ENCODE measurements at places on chromosomes 3 and 15. TPM values are rescaled to one million over a fixed set of nuclear protein-coding genes. Genes with fewer than 3 reads are reported as not detected.

CACNA2D3 gene
- total RNA-seq = 0.18 TPM

CCR1 gene
- 0.28 TPM for total RNA-seq

CGNL1 gene
- 0.50 TPM for total RNA-seq

SLC22A14 gene
- total RNA-seq = not detected

RETNLB gene
- not detected for total RNA-seq

GOLGA6L10 gene
- 2.3 TPM for total RNA-seq

DNA sequence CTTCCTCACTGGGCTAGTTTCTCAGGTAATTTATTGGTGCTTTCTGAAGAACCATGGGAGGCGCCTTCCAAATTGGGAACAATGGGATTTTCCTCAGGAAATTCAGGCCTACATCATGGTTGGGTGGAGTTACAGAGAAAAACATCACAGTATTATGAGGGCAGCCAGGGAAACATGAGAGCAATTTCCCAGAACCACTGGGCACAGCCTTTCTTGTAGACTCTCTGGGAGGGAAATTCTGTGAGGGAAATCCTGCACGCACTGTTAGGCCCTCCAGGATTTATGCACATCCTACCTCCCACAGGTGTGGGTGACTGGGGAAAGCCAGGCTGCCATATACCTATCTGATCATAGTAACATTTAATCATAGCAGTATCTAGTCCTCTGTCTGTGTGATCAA, 13.2 kb downstream of the POPDC2 start:
- no peak for DNase-seq

DNA sequence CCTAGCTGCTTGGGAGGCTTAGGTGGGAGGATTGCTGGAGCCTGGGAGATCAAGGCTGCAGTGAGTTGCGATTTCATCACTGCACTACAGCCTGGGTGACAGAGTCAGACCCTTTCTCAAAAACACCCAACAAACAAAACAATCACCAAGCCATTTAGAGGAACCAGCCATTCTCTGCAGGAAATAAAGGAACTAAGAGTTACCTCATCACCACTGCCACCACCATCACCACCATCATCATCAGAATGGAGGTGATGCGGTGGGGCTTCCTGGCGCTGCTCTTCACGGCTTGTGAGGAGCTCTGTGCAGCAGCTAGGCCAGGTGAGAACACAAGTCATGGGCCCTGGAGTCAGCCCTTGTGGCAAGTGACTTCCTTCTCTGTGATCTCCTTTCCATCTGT, 37.7 kb upstream of the KLHL25 start:
- no peak for DNase-seq

DNA sequence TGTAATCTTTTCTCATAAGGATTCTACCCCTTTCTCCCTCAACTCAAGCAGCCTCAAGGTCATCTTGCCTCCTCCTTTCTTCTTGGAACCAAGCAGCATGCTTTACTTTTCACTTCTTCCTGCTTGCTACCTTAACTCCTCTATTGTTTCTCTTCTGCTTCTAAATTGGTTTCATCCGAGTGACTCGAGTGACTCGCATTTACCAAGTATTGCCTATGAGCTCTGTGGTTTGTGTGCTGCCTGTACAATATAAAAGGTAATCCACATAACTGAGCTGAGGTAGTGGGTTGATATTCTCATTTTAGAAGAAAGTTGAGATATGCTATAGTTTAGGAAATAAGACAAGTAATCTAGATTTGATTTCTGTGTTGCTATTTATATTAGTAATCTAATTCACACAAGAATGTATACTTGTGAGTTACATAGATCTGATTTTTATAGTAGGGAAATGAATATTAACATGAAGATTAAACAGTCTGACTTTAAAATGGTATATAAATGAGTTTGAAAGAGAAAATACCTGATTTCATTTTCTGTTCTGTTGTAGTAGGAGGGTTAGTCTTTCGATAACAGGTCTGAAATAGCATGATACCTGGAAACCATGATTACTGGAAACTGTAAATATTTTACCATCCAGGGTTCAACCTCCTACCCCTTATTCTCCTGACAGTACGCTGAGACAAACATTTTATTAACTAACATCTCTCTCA, 5.5 kb downstream of the HHLA2 start:
- DNase-seq = peak; percentile 46

- no peak for DNase-seq
Measured at GRCh38 chr15:101198800-101199199, 53.0 kb downstream of the CHSY1 start.

- no peak for DNase-seq
Measured at GRCh38 chr15:31806106-31806505, 224.2 kb upstream of the CHRNA7 start.

DNA sequence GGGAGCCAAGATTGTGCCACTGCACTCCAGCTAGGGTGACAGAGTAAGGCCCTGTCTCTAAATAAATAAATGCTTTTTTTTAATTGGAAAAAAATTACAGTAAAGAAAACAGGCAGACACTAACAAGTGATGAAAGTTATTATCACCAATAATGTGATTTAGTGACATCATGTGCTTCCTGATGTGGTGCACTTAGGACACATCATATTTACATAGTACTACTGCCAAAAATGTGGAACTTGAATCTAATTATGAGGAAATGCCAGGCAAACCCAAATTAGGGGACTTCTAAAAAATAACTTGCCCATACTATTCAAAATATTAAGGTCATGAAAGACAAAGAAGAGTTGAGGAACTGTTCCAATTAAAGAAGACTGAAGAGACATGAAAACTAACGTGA, 30.8 kb downstream of the MAP4 start:
- DNase-seq = no peak

GRCh38 chr15:57377478-57377847, 1.2 kb downstream of the CGNL1 start:
- no peak for DNase-seq

DNA sequence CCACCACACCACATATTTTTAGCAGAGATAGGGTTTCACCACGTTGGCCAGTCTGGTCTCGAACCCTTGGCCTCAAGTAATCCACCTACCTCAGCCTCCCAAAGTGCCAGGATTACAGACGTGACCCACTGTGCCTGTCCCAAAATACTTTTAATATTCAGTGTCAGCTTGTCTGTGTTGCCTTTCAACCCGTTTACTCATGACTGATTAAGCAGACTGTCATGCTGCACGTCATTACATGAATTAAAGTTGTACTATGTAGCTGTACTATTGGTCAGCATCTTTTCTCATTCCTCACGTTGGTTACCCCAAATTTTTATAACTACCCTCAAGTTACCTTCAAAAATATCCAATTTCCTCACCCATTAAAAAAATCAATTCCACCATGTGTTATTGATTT, 48.7 kb upstream of the GADL1 start:
- no peak for DNase-seq

Measured in PC-9 (cell line).